Caudate nucleus (tissue), 63 donors: ENCODE measurements at places on chromosomes 11 and 22.

DNA sequence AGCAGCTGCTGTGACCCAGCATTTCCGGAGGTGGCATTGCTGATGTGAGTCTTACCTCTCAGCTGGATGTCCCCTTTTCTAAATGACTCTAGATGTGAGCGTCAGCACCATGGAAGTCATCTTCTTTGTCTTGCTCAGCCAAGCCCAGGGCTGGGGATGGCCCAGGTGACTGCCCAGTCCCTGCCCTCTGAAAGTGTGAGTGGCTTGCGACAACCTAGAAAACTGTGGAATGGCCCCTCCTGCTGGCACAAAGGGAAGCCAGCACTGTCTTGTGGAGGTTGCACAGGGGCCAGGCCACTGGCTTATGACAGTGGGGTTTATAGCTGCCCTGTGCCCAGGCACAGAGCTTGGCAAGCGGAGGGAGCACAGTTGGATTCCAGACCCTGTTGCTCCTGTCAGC, 6.2 kb downstream of the TUB start:
- no peak for DNase-seq

DNA sequence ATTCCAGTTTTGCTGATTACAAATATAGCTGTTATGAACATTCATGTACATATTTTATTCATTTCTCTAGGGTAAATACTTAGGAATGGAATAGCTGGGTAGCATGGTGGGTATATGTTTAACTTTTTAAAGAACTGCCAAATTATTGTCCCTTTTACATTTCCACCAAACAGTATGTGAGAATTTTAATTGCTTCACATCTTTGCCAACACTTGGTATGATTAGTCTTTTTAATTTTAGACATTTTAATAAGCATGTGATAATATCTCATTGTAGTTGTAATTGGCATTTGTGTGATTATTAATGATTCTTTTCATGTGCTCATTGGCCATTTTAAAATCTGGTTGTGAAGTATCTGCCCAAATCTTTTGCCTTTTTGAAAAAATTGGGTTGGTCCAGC, 72.6 kb upstream of the SORL1-AS1 start:
- DNase-seq: no peak

- no peak for DNase-seq
These were observed 3.9 kb downstream of the CDC42EP1 start for GRCh38 chr22:37564111-37564711.

DNA sequence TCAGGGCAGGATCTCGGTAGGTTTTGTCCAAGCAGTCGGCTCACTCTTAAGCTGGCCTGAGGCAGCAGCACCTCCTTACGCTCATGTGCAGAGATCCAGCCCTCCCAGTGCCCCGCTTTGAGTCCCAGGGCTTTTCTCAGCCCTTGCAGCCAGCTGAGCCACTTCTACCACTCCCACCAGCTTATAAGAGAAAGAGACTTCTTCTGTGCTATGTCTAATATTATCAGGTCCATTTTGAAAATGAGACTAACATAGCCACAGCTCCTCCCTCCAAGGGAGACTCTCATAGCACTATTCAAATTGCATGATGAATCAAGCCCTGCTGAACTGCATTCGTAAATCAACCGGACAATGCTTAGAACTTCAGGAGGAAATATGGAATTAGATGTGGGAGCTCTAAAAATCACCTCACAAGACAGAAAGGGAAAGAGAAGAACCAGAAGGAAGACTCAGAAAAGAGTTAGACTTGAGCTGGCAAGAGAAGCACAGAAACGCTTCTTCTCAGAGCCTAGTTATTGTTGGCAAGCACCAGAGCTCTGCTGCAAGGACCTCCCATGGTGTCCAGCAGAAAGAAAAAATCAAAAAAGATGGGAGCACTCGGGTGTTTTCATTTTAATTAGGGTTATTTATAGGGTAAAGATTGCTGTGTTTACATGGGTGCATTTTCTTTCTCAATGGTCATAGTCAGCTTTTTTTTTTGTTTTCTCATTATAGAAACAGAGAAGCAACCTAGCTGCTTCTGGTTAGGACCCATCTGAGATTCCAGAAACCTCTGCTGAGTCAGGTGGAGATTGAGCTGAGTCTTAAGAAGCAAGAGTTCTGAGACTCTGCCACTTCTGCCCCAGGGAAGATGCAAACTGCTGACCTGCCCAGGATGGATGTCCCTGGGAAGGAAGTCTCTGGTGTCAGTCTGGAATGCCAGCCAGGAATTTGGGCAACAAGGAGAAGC, 181.4 kb downstream of the ETS1 start:
- no peak for DNase-seq

DNA sequence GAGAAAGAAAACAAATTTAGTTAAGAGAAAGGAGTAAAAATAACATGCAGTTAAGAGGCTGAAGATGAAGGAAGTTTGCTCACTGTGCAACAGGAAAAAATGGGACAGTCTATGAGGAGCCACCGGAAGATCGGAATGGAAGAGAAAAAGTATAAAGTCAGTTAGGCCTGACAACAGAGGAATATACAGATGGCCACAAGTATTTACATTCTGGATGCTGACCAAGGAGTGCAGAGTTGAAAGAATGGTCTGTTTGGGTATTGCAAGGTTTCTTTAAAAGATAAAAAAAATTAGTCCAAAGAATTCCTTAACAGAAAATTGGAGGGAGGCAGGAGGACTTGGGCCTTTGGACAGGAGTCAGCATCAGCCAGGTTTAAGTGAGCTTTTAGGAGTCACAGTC, 37.5 kb downstream of the RBFOX2 start:
- DNase-seq: no peak

DNA sequence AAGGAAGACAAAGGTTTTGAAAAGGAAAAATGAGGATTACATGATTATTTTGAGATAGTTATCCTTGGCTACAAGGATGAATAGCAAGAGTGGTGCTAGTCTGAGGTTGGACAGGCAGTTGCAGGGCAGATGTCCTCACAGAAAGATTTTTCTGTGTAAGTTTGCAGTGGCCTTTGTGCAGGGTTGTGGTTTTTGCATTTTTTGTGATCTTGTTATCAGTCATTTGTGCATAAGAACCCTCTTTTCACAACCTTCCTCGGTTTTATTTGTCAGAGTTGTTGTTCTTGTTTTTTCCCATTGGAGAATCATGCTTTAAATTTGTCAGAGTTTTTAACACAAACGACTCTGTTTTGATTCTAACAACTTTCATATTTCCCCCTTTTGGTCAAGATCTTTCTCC, 1.4 kb downstream of the CCDC134 start:
- no peak for DNase-seq

DNA sequence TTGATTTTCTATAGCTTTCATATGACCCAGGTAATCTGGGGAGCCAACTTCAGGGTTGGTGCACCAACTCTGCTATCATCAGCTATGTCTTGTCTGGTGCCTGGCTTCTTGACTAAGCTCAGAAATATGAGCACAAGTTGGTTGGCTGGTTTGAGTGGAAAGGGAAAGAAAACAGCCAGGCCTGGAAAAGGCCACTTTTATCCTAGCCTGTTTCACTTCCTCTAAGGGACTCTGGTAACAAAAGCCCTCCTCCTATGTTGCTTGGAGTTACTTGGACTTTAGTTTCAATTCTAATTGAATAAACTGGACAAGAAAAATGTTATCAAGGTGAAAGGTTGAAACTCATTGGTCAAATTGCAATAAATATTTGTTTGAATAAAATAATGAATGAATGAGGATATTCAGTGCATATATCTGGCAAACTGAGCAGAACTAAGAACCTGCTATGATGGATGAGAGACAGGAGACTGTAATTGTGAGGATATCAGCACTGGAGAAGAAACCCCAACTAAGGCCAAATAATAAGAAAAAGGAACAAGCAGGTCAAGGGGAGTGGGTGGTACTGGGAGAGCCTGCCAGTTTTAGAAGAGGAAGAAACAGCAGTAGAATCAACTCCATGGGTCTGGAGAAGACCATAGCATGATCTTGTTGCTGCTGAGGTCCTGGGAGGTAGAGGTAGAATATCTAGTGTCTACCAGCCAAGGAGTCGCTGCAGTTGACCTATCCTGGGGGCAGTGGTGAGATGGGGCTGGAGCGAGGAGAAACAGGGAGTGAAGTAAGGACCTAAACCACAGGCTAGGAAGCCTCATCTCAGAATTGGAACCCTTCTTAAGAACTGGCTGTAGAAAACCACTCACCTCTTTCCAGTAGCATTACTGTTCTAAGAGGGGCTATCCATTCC, 8.2 kb downstream of the ROBO4 start:
- DNase-seq: no peak

- DNase-seq: no peak
These were observed 3.8 kb downstream of the NCF4 start for GRCh38 chr22:36864454-36865215.

GRCh38 chr11:101949680-101950220, 33.4 kb upstream of the ANGPTL5 start:
- no peak for DNase-seq

DNA sequence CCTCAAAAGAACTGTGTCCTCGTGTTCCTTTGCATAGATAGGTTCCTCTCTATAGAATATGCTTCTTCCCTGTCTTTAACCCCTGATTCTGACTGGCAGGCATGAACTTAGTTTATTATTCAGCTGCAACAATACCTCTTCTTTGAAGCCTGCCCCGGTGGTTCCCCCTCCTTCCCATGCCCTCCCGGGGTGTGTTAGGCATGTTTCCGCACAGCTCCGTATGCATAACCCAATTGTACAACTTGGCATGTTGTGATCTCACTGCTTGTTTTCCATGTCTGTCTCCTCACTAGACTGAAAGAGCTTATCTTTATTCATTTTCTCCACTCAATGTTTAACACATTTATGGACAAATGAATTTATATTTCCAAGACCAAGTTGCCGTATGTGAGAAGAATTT, 72.6 kb downstream of the DEPDC5 start:
- DNase-seq: peak; percentile 36

DNA sequence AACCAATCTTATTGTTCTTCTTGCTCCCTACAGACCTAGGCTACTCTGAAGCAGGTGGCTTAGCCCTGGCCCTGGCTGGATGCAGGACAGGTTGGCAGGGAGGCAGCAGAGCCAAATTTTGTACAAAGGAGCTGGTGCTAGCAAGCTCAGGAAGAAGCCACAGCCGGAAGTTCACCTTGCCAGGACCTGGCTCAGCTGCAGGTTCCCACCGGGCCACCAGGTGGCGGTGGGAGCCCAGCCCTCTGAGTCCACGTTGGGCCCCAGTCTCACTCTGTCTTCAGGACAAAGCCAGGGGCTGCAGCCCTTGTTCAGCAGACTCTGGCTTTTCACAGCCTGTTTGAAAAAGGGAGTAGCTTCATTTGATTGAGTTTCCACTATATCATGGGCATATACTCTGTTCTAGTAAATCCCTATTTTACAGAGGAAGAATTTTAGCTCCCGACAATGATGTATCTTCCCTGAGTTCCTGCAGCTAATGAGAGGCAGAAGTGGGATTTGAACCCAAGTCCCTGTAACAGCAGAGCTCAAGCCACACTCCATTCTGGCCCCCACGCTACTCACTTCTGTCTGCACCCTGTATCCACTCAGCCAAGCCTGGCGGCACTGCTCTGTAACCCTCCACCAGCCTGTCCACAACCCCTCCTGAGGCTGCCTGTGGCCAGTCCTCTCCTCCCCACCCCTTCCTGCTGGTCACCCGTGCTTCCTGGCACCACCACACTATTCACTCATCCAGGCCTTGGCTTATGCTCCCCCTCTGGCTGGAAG, 3.3 kb downstream of the TKFC start:
- no peak for DNase-seq

DNA sequence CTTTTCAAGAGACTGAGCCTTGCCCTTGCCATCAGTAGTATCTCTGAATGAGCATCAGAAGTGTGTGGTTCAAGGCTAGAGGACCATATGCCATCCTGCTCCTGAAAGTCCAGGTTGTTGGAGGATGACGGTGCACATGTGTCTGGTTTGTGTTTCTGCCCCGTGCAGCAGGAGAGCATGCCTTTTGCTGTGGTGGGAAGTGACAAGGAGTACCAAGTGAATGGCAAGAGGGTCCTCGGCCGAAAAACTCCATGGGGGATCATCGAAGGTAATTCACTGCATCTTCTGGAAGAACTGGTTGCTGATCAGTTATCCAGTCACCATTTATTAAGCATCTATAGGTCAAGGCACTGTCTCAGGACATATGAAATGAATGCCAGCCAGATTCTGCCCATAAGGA, 6.1 kb upstream of the WBP2NL start:
- no peak for DNase-seq

GRCh38 chr22:50529897-50530579, at the start of gene TYMP:
TYMP (minus strand) TSS chr22:50530012; CDS start chr22:50529709, 303 bp downstream.
- DNase-seq: no peak

- DNase-seq: no peak
These were observed 24.3 kb downstream of the SUSD2 start for GRCh38 chr22:24205438-24206195.

GRCh38 chr11:111918390-111919256, at the start of gene C11orf52:
C11orf52 (plus strand) TSS chr11:111918913; CDS start chr11:111918973, 60 bp downstream.
- no peak for DNase-seq

- no peak for DNase-seq
These were observed 18.7 kb upstream of the NAT10 start for GRCh38 chr11:34086554-34087283.

GRCh38 chr22:24175160-24175808, 6.0 kb upstream of the SUSD2 start:
- DNase-seq: peak; percentile 51

DNA sequence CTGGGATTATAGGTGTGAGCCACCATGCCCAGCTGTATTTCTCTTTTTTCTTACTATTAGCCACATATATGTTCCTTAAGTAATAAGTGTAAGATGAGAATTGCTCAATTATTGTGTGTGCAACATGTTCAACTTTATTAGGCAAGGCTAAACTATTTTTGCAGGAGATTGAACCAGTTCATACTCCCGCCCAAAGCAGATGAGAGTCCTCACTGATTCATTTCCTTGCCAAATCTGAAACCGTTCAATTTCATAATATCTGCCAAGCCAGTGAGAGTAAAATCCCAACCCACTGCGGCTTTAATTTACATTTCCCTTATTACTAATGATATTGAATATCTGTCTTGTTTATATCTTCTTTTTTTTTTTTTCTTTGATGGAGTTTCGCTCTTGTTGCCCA, 48.4 kb downstream of the KCNJ4 start:
- no peak for DNase-seq

- no peak for DNase-seq
These were observed 82.1 kb downstream of the CDKN1C start for GRCh38 chr11:2803186-2804091.

DNA sequence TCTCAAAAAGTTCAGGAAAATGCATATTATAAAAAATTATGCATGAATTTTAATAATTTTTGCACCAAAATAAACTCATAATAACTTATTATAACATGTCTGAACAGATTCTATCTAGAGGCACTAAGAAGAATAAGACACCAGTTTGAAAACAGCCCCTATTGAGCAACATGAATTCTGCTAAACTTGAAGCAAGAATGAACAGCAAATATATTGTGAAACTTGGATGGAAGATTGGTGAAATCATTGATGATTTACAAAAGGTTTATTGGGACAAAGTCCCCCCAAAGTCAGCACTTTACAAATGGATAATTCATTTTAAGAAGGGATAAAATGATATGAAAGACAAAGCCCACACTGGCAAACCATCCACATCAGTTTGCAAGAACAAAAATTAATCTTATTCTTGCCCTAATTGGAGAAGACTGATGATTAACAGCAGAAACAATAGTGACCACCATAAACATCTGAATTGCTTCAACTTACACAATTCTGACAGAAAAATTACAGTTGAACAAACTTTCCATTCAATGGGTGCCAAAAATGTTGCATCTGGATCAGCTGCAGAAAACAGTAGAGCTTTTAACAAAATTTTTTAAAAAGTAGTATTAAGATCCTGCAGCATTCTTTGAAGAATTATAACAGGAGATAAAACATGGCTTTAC, 257.5 kb upstream of the FAT3 start:
- DNase-seq: no peak

- DNase-seq: no peak
These were observed 17.8 kb upstream of the PATZ1 start for GRCh38 chr22:31363885-31364465.
